Pancreas (tissue), 10 donors: ENCODE measurements at places on chromosomes 1 and 21.

DNA sequence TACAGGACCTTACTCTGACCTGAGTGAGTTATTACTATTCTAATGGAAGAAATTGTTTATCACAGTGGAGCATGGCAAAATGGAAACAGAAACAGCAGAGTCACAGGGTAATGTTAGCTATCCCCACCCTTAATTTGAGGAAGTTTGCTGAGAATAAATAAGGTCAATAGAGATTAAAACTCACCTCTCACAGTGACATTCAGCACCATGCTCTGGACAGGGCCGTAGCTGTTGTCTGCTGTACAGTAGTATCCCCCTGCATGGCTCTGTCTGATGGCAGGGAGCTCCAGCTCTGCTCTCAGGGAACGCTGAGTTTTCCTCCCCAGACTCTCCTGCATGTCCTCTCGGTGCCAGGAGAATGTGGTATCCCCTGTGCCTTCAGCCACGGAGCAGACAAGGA lies 11.9 kb downstream of the FCRL4 start:
- no peak for DNase-seq

GRCh38 chr1:169809370-169810095 lies 14.8 kb upstream of the METTL18 start:
- DNase-seq, result no peak

DNA sequence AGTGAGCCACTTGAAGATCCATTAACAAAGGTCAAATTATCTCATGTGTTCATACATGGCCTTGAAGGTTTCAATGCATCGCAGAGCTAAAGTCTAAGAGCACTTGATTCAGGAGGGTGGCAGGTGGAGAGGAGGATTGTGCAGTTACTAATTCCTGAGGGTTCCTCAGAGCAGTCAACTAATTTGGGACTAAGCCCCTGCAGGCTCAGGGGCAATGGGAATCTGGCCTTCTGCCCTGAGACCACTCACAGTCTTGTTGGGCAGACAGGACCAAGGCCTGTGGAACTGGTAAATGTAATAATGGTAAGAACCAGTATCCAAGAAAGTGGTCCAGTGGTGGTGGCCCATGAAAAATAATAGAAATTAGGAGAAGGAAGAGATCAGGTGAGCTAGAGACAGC lies 127.4 kb upstream of the HMGB4 start:
- no peak for DNase-seq

- DNase-seq, result no peak
These were observed 721 bp downstream of the C1orf54 start for GRCh38 chr1:150273311-150273710.

GRCh38 chr1:187665483-187665882 lies 836.7 kb downstream of the PLA2G4A start:
- no peak for DNase-seq

DNA sequence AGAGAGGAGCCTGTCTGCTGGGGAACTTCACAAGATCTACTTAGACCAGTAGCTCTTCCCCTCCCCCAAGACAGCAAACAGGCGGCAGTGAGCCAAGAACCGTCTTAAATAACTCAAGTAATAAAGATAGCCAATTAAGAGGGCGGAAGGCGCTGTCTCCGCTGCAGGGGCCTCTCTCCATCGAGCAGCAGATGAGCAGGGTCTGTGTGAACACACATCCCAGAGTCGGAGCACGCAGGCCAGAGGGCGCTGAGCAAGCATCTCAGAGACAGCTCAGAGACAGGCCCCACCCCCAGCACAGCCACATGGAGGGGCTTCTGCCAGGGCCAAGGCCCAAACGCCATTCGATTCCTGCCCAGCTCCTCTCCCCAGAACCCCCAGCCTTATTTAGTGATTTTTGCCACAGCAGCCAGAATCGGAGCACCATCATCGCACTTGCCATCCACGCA lies 11.1 kb downstream of the IFFO2 start:
- no peak for DNase-seq

DNA sequence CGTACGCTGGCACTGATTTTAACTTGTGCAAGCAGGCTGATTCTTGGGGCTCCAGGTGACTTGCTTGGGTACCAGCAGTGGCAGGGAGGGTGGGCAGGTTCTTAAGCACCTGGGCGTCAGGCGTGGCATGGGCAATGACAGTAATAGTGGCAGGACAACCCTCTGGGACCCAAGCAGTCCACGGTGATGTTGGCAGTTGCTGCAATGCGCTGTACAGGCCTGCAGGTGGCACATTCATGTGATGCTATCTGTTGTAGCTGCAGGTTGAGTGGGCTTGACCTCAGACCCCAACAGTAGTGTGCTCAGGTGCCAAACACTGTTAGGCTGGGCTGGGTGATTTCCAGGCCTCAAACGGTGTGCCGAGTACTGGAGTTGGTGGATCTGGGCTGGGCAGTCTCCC lies 10.2 kb upstream of the OR10J4 start:
- peak; percentile 35 for DNase-seq

DNA sequence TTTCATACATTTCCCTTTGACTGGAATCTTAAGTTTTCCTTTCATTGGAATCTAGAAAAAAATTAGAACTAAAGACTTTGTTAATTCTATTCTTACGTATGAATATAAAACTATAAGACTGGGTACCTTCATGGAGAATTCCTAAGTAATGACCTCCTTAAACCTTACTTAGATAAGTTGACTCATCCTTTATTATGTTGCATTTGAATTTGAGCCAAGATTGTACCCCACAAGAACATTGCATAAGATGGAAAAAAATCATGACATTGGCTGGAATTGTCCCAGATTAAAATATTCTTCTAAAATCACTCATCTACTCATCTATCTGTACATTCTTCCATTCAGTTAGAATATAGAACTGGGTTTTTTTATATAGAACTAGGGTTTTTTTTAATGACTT lies 137.4 kb downstream of the C1orf21 start:
- no peak for DNase-seq

DNA sequence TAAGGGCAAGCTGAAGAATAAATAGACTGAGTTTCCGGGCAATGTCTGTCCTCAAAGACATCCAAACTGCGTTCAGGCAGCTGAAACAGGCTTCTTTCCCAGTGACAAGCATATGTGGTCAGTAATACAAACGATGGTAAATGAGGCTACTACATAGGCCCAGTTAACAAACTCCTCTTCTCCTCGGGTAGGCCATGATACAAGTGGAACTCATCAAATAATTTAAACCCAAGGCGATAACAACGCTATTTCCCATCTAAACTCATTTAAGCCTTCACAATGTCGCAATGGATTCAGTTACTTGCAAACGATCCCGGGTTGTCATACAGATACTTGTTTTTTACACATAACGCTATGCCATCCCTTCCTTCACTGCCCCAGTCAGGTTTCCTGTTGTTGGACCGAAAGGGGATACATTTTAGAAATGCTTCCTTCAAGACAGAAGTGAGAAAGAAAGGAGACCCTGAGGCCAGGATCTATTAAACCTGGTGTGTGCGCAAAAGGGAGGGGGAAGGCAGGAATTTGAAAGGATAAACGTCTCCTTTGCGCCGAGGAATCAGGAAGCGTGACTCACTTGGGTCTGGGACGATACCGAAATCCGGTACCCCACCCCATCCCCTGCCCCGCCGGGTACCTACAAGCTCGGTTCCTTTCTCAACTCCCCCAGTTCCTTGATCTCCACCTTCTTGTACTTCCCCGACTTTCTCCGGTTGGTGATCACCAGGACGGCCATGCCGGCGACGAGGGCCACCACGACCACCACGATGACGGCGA lies 1.3 kb downstream of the TACSTD2 start:
- no peak for DNase-seq
